ENCODE measurements at places on chromosomes 5 and 9.

DNA sequence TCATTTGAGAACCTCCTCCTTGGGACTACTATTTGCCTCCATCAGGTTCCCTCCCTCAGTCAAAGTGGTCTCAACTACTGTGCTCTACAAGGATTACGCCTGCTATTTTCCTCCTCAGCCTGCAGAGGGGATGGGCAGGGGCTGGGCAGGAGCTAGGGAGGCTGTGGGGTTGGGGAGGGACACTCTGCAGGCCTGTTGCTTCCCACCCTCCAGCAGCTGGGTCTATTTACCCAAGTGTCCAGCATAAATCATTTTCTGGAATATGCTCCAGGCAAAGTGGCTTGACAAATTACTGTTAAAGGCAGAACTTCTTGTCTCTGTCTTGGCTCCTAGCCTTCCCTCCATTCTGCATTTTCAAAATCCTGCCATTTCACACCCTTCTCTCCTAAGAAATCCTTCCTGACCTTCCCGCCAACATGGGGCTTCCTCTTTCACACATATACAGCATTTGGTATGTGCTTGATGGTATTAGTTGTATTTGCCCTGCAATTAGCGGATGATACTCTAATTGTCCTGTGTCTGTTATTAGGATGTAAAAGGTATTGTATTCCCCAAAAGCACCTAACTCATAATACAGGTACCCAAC lies 106.7 kb downstream of the EFNA5 start:
- DNase-seq = no peak

DNA sequence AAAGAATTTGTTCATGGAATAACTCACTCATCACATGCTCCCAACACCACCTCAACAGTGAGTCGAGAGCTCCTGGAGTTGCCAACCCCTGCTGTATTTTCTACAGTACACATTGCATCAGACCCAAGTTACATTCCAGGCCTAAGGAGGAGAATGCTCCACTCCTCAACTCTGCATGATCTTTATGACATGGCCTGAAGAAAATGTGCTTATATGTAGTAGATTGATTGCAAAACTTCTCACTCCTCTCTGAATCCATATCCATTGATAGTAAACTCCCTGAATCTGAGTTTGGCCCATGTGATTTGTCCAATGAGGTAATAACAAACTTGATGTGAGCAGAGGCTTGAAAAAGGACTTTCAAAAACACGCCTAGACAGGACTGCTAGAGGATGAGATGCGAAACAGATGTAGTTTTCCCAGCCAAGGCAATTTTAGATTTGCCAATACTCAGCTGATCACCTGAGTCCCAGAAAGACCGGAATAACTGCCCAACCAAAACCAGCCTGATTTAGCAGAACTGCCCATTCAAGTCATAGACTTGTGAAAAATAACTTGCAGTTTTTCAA lies 29.0 kb upstream of the PAPPA start:
- DNase-seq = no peak

- no peak for DNase-seq
Observed at GRCh38 chr9:7721291-7721690, 78.3 kb downstream of the DMAC1 start.

DNA sequence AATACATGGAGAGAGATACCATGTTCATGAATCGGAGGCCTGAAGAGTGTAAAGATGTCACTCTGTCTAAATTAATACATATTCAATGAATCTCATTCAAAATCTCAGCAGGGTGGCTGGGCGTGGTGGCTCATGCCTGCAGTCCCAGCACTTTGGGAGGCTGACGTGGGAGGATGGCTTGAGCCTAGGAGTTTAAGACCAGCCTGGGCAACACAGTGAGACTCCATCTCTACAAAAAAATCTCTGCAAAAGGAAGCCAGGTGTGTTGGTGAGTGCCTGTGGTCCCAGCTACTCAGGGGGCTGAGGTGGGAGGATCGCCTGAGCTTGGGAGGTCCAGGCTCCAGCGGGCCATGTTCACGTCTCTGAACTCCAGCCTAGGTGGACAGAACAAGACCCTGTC lies 49.7 kb downstream of the COL23A1 start:
- DNase-seq = no peak

Measured in kidney tubule cell (primary cell).